ENCODE measurements at places on chromosomes 4 and X. TPM values are rescaled to one million over a fixed set of nuclear protein-coding genes. Genes with fewer than 3 reads are reported as not detected.

DNA sequence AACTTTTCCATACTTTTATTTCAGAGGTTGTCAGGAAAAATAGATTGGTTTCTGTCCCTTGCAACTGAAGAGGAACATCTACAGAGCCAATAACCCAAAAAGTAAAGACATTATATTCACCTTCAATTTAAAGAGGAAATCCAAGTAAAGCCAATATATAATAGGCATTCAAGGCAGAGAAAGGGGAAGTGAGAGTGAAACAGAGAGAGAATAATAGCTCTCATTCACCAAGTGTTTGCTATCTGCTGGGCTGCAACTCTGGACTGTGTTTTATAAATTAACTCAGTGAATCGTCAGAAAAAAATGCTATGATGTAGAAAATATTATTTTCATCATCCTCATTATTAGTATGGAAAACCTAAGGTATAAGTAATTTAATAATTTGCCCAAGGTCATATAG lies 448.5 kb downstream of the TRAM1L1 start:
- no peak for DNase-seq

DNA sequence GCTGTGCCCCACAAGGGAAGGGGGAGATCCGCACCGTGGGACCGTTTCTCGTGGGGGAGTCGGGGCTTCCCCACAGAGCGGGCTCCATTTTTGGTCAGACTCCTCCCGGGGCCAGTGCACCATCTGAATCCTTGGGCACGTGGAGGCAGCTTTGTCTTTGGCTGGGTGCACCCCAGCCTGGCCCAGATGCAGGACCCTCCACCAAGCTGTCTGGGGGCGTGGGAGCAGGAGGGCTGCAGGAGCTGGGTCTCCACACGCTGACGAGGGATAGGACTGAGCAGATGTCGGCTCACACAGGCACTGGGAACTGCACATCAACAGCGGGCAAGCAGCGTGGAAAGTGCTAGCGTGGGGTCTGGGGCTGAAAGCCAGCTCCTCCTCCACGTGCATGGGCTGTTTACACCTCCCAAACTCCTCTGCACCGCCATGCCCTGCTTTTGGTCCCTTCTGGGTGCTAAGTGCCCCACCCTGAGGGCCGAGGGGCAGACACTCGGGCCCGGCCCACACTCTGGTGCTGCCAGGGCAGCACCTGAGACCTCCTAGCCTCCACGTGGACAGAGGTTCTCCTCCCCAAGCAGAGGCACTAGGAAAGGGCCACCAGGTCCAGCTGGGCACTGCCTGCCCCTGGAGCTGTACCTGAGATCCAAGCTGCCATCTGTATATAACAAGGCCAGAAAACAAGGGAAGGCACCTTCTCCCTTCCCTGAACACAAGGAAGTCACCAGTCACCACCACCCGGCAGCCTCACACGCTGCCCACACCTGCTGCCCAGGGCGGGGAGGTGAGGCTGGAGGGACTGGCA lies 13.8 kb downstream of the DGKQ start:
- DNase-seq: no peak

DNA sequence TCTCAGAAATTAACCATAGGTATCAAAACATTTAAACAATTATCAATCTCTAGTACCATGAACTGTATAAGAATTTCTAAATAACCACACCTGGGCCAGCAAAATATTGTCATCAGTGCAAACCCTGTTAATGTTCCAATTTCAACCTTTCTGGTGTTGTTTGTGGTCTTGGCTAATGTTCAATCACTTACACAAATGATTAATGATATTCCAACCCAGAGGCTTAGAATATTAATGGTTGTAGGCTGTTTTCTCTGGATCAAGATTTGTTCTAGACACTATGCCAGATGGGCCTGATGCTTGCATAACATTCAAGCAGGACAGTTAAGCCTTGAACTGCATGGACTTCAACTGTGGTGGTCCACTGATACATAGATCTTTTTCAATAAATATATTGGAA lies 69.1 kb downstream of the HS3ST1 start:
- DNase-seq: no peak

DNA sequence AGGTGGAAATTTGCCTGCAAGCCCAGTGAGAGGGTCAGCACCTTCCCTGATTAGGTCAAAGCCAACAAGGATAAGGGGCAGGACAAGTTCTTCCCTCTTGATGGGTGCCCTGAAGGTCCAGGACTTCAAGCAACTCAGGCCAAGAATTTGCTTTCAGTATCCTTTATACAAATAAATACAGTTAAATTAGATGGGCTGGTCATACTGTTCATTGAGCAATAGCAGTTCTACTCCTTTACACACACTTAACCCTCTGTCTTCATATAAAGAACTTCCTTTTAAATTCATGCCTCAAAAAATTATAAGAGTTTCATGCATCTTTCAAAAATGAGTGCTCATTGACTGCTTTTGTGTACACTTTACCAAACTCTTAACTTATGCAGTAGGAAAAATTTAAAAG lies 392.0 kb downstream of the SPRY1 start:
- no peak for DNase-seq

DNA sequence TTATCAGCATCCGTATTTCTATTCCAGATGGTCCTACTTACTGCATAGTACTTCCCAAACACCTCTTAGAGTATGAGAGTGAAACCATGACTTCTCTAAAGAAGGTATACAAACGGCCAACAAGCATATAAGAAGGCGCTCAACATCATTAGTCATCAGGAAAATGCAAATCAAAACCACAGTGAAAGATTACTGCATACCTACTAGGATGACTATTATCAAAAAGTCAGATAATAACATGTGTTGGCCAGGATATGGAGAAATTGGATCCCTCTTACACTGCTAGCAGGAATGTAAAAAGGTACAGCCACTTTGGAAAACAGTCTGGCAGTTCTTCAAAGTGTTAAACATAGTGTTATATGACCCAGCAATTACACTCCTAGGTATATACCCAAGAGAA lies 215.3 kb upstream of the CXorf66 start:
- no peak for DNase-seq

The GPR82 gene
- not detected for total RNA-seq

The KIAA1210 gene
- not detected for total RNA-seq

The GAGE12H gene
- total RNA-seq: not detected

All from neural crest cell (in vitro differentiated cells).